DMS 273 treated with DMSO at 0.1 percent for 48 hours (cell line): ENCODE measurements at places on chromosomes 12 and 14.

GRCh38 chr12:97022536-97023230 is 115.6 kb downstream of the NEDD1 start:
- DNase-seq: no peak

- DNase-seq: peak; percentile 68
Observed at GRCh38 chr12:75591628-75592027, 80.2 kb upstream of the KRR1 start.

- DNase-seq: no peak
Observed at GRCh38 chr12:40376533-40377267, 151.9 kb downstream of the LRRK2 start.

DNA sequence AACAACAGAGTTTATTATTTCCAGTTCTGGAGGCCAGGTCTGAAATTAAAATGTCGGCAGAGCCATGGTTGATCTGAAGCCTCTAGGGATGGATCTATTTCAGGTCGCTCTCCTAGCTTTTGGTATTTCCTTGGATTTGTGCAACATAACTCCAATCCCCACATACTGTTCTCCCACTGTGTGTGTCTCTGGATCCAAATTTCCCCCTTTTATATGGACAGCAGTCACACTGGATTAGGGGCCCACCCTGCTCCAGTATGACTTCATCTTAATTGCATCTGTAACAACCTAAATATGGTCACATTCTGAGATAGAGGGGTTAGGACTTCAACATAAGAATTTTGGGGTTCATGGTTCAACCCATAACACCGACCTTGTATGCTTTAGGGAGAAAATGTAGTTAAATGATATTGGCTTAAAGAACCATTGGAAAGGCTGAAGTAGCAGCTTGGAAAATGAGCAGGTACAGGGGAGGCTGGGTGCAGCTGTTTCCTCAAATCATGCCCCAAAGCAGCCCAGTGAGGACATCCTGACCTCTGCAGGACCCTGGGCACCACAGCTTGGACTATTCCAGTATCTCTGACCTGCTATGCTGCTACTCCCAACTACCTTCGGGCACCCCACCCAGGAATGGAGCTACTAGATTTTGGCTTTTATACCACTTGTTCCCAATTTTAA is 13.9 kb upstream of the MDM2 start:
- no peak for DNase-seq

DNA sequence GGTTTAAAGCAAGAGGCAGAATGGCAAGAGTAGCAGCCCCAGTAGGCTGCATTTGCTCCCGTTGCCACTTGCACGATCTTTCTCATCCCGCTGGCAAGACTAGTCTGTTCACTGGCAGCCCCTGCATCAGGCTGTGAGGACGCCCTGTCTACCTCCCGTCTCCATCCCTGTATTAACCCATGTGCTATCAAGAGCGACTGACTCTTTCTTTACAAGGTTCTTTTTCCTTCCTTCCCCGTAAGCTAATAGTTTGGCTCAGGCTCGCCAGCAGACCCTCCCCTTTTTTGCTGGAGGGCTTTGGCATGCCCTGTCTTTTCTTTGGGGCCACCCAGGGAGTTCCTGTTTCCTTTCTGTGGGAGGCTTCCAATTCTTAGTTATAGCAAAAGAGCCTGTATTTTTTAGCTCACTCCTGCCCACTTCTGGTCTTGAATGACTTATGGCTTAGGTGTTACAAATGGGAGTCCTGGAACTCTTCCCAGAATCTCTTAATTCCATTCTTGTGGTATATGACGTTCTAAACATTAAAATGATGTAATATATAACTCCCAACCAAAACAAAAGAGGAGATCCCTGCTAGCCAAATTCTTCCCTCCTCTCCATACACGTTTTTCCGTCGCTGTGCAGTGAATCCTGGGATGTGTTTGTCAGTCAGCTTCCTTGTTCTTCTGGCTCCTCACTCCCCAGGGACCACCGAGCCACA is 149.0 kb downstream of the PRKCH start:
- no peak for DNase-seq

DNA sequence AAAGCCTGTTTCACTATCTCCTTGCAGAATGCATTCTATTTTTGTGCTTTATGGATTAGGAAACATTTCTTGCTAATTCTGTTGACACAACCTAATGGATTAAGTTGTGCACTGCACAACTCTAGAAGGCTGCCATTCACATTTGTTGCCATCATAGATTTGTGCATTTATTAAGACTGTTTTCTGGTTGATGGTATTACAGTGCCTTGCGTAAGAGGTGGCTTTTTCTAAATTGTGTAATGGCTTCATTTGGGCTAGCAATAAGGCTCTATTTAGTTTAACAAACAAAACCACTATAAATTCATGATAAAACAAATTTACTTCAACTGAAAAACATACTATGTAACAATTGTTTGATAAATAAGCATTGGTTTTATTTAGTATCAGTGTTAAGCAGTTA is 175.9 kb downstream of the TRHDE start:
- no peak for DNase-seq

- DNase-seq: no peak
Observed at GRCh38 chr12:89828575-89828974, 119.9 kb upstream of the ATP2B1 start.

DNA sequence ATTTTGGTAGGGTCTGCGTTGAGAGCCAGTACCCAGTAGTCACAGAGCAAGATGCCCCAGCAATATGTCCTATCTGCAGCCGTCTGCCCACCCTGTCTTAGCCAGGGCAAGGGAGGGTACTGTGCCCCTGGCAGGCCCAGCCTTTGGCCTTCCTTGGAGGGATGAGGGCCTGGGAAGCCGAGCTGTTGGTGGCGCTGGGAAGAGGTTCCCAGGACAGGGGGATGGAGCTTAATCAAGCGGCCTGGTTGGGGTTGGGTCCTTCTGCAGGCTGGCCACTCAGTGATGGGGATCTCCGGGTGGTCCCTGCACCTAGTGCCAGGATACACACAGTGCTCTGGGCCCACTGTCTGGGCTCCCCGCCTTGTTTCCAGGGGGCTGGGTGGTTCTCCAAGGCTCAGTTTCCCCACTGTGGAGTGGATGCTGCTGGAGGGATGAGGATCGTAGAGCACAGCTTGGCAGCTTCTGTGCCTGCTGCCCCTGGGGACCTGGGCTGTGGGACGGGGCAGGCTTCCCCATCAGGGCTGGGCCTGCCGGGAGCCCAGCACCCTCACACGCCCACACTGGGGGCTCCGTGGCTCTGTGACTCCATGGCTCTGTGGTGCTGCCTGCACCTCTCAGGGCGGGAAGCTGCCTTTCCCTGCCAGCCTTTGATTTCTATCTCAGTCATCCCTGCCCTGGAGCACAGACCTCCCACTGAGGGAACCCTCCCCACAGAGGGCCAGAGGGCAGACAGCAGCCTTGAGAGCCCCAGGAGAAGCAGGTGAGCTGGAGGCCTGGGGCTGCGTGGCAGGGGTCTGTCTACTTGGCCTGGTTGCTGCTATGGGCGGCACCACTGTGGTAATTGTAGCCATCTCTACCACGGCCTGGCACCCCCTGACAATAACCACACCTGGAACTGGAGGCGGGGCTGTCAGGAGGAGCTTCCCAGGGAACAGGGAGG is 357.0 kb downstream of the TMEM121 start:
- DNase-seq: no peak

- no peak for DNase-seq
Observed at GRCh38 chr14:101812071-101812470, 50.6 kb downstream of the PPP2R5C start.

GRCh38 chr14:68976160-68977067 is 2.7 kb downstream of the ACTN1 start:
- DNase-seq: no peak

DNA sequence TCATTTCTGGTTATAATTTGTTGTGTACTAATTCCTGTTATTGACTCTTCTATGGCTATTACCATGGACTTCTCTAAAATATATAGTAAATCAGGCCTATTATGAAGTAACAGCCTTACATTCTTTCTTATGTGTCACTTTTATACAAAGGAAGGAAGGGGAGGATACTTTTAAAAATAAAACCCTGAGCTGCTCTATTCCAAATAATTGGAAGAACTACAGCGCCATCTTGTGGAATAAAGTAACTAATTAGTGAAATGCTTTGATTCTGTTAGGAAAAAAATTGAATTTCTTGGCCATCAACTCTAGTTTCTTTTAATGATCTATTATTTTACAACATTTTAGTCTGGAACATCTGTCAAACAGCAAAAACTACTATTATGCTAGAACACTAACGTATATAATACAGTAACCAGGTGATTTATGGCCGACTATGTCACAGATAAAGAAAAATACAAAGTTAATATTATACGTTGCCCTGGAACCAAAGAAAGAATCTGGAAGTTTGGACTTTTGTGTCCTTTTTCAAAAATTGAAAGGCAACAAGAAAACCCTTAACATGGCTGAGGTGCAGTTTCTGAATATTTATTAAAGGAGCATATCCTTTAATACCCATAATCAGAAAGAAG is 55.0 kb upstream of the NELL2 start:
- DNase-seq: peak; percentile 28

- no peak for DNase-seq
Observed at GRCh38 chr14:104573930-104574329, 5.6 kb upstream of the C14orf180 start.

- DNase-seq: no peak
Observed at GRCh38 chr12:89935850-89936249, 227.2 kb upstream of the ATP2B1 start.

- no peak for DNase-seq
Observed at GRCh38 chr14:105878554-105878953, 352.2 kb downstream of the TMEM121 start.

GRCh38 chr12:74656251-74656650 is 118.6 kb downstream of the ATXN7L3B start:
- DNase-seq: no peak

GRCh38 chr14:49051328-49052060 is 534.7 kb downstream of the RPS29 start:
- no peak for DNase-seq

- no peak for DNase-seq
Observed at GRCh38 chr14:88554457-88555286, at the start of gene PTPN21. Gene PTPN21 (minus strand): TSS chr14:88555007. CDS start chr14:88550417, 4,590 bp downstream.

GRCh38 chr12:131947482-131948027 is 2.2 kb upstream of the EP400 start:
- no peak for DNase-seq

- DNase-seq: no peak
Observed at GRCh38 chr14:93029911-93030508, 85.7 kb downstream of the ITPK1 start.

GRCh38 chr12:24759155-24759554 is 189.7 kb downstream of the BCAT1 start:
- no peak for DNase-seq

DNA sequence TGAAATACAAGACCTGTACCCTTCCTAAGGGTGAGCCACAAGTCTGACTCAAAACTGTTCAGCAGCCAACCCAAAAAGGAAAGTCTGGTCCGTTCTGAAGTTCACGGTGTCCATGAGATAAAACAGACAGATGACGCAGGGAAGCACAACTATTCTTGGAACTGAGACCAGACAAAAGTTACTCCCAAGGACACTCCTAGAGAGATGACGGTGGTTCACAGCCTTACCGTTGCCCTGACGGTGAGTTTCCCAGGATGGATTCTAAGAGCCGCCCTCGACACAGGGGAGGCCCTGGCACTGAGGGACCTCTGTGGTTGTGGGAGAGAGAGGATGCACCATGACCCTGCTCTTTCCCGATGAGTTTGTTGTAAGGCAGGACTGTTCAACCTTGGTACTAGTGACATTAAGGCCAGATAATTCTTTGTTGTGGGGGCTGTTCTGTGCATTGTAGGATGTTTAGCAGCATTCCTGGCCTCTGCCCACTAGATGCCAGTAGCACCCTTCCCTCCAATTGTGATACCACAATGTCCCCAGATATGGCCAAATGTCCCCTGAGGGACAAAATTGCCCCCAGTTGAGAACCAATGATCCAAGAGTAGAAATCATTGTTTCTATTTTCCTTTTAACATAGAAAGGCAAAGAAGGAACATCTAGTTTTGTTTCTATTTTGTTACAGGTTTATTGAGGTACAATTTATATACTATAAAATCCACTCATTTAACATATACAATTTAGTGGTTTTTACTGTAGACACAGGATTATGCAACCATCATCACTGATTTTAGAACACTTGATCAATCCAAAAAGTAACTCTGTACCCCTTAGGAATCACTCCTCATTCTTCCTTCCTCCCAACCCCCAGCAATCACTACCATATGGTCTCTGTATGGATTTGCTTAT is 23.0 kb downstream of the OR10P1 start:
- DNase-seq: peak; percentile 2

- no peak for DNase-seq
Observed at GRCh38 chr14:45091710-45092109, 7.8 kb downstream of the PRPF39 start.

DNA sequence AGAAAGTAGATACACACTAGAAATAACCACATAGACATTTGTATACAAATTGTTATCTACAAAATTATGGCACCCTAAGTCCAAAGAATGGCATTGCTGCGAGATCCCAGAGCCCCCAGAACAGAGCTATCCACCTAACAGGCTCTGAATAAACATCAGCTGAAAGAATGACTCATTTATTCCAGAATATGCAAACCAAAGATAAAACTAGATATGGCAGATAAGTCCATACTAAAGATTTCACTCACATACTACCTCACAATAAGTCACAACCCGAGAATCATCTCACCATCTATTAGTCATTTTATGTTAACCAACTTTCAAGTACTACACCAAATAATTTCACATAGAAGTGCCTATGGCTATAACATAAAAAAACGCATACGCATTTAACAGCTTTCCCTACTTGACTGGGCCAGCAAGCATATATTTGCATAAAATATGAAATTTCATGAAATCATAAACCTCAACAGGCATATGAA is 5.6 kb downstream of the CNIH1 start:
- DNase-seq: no peak

DNA sequence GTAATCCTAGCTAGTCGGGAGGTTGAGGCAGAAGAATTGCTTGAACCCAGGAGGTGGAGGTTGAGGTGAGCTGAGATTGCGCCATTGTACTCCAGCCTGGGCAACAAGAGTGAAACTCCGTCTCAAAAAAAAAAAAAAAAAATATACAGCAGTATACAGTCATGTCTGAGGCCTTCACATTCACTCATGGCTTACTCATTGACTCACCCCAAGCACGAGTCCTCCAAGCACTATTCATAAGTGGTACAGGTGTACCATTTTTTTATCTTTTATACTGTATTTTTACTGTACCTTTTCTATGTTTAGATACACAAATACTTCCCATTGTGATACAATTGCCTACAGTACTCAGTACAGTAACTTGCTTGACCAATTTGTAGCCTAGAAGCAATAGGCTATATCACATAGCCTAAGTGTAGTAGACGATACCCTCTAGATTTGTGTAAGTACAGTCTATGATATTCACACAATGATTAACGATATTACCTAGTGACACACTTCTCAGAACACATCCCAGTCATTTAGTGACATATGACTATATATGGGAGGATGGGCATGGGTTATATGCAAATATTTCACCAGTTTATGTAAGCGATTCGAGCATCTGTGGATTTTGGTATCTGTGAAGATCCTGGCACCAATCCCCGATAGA is 12.2 kb downstream of the LLPH start:
- DNase-seq: no peak
